Activated effector memory CD4-positive, alpha-beta T cell treated with Interleukin-2 at 50 U/mL for 16 hours (primary cell): ENCODE measurements at places on chromosomes 3 and 15.

DNA sequence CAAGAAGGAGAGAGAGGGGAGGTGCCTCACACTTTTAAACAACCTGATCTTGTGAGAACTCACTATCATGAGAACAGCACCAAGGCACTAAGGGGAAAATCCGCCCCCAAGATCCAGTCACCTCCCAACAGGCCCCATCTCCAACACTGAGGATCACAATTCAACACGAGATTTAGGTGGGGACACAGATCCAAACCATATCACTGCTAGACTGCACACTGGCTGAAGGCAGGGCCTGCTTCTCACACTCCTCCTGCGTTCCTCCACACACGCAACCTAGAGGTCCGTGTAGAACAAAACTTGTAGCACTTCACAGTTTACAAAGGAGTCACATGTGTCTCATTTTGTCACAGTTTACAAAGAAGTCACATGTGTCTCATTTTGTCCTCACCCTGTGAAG, 97.8 kb downstream of the DAPK2 start:
- DNase-seq = no peak

GRCh38 chr3:174547801-174548435, 311.2 kb upstream of the NAALADL2 start:
- no peak for DNase-seq

GRCh38 chr3:54931182-54931581, 3.3 kb upstream of the LRTM1 start:
- DNase-seq = no peak

DNA sequence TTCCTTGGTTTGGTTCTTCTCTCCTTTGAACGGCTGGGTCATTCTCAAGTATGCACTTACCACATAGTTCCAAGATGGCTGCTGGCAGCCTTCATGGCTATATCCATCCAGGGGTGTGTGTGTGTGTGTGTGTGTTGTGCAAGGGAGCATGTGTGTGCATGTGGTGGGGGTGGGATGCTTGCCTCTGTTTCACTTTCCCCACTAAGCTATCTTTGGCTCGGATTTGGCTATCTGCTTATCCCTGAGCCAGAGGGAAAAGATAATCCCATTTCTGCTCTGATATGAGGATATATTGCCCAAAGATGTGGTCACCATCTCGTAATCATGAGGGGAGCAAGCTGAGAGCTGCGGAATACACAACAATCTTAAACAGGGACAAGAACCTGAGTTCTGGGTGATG, 26.2 kb downstream of the ANAPC13 start:
- no peak for DNase-seq

DNA sequence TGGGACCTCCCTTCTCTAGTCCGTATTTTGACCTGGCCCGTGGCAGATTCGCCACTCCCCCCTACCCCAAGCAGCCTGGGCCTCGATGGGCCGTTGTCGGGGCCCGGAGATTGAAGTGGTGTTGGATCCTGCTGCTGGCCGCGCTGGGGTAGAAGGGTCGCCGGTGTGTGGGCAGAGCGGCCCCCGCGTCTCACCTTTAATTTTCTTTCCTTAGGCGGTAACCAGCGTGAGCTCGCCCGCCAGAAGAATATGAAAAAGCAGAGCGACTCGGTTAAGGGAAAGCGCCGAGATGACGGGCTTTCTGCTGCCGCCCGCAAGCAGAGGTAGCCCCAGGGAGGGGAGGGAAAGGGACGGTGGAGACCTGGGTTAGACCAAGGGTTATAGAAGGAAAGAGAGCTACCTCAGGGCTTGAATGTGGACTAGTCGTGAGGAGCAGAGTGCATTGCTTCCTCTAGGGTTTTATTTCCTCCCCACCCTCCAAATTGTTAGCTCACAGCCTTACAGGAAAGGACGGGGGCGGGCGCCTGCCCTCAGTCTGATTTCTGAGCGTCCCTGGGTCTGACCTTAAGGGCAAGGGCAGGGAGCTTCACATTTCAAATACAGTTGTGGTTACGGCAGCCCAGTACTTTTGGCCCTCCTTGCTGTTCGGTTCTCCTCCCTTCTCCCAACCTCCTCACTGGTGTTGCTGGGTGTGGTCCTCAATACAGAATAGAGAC, 799 bp downstream of the SERF2 start:
- no peak for DNase-seq

GRCh38 chr15:63072809-63073277, 30.3 kb downstream of the TPM1 start:
- no peak for DNase-seq

DNA sequence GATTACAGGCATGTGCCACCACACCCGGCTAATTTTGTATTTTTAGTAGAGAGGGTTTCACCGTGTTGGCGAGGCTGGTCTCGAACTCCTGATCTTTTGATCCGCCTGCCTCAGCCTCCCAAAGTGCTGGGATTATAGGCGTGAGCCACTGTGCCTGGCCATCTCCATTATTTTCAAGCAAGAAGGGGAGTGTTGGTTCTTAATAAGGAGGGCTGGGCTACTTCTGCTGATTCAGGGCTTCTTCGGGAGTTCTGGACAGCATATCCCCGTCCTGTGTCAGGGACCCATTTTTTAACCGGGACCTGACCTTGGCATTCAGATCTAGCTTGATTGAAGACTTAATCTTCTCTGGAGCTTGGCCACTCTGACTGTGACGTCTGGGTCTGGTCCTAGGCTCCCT, 74.1 kb upstream of the SYN2 start:
- DNase-seq = no peak
